ENCODE measurements at places on chromosomes 3 and 15. TPM values are rescaled to one million over a fixed set of nuclear protein-coding genes. Genes with fewer than 3 reads are reported as not detected.
A peak's percentile ranks its signal among the peaks of the same experiment; 100 is the strongest.

- H3K4me3 ChIP-seq: no peak overlapping the region
- peaks cover 11% of the 10 kb centered on the region for H3K4me1 ChIP-seq
- no peaks in the 10 kb centered on the region for H3K36me3 ChIP-seq
- no peaks in the 10 kb centered on the region for H3K27me3 ChIP-seq
- H3K27ac ChIP-seq: no peak overlapping the region
- DNase-seq: no peak
These were observed 387.6 kb upstream of the RGMA start for GRCh38 chr15:93476491-93477177.

GRCh38 chr3:63954182-63954581 is 42.0 kb upstream of the SCAANT1 start:
- H3K27me3 ChIP-seq: no peaks in the 10 kb centered on the region
- no peaks in the 10 kb centered on the region for H3K36me3 ChIP-seq
- H3K4me3 ChIP-seq: no peak overlapping the region
- peaks cover 4% of the 10 kb centered on the region for H3K4me1 ChIP-seq
- DNase-seq: no peak
- H3K27ac ChIP-seq: no peak overlapping the region

DNA sequence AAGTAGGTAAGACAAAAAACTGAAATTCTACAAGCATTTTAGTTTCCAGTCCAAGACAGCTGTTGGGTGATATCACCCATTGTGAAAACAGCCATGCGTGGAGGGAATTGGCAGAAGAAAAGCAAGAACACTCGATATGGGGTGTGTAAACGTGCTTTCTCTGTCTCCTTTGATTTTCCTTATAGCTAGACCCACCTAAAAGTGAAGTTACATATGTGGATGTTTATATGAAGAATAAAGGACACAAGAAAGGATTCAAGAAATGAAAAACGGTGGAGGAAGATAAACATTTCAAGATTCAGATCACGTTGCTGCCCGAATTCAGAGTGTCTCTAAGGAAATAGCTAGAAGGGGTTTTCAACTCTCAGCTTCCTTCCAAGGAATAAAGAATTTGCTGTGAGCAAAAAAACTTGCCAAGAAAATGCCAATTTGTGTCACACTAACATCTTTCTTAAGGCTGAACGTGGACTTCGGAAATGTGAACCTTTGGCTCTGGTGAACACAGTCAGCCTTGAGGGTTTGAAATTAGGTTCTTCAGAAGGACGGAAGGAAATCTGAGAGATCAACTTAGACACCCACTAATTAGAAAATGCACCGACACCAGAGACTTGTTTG is 269.0 kb upstream of the ADAMTS9 start:
- H3K27me3 ChIP-seq: no peaks in the 10 kb centered on the region
- H3K4me1 ChIP-seq: peaks cover 14% of the 10 kb centered on the region
- H3K4me3 ChIP-seq: no peak overlapping the region
- no peak for DNase-seq

DNA sequence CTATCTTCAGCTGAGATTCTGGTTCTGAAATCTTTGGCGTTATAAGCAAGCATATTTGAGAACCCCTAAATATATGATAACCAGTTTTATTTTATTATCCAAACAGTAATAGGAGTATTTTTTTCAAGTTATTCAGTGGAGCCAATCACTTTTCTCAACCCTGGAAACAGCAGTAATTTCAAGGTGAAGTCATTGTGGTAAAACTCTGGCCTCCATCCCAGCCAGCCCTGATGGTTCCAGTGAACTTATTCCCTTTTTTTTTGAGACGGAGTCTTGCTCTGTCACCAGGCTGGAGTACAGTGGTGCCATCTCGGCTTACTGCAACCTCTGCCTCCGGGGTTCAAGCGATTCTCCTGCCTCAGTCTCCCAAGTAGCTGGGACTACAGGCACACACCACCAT is 545.4 kb upstream of the IL12A start:
- H3K4me3 ChIP-seq: no peak overlapping the region
- no peaks in the 10 kb centered on the region for H3K27me3 ChIP-seq
- no peak overlapping the region for H3K27ac ChIP-seq
- no peak for DNase-seq

DNA sequence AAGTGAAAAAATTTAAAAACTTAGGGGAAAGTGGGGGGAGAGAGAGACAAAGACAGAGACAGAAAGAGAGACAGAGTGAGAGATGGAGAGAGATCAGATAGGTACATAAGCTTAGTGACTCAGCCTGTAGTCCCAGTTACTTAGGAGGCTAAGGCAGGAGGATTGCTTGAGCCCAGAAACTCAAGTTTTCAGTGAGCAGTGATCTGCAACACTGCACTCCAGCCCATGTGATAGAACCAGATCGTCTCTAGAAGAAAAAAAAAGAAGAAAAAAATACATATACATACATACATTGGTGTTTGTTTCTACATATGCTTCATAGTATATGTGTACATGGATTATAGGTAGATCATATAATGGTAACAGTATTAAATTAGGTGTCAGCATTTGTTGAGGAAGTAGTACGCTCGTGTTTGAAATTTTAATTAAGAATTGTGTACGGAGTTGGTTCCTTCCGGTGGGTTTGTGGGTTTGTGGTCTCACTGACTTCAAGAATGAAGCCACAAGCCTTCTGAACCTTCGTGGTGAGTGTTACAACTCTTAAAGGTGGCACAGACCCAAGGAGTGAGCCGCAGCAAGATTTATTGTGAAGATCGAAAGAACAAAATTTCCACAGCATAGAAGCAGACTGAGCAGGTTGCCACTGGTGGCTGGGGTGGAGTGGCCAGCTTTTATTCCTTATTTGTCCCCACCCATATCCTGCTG is 38.3 kb upstream of the SNRPN start:
- no peaks in the 10 kb centered on the region for H3K27me3 ChIP-seq
- no peak overlapping the region for H3K4me3 ChIP-seq
- DNase-seq: no peak
- H3K27ac ChIP-seq: no peak overlapping the region
- no peaks in the 10 kb centered on the region for H3K4me1 ChIP-seq

GRCh38 chr3:187931770-187932278 is 186.6 kb upstream of the BCL6 start:
- no peak for DNase-seq
- no peaks in the 10 kb centered on the region for H3K4me1 ChIP-seq
- no peaks in the 10 kb centered on the region for H3K36me3 ChIP-seq
- no peaks in the 10 kb centered on the region for H3K27me3 ChIP-seq
- H3K4me3 ChIP-seq: no peak overlapping the region
- H3K27ac ChIP-seq: no peak overlapping the region

DNA sequence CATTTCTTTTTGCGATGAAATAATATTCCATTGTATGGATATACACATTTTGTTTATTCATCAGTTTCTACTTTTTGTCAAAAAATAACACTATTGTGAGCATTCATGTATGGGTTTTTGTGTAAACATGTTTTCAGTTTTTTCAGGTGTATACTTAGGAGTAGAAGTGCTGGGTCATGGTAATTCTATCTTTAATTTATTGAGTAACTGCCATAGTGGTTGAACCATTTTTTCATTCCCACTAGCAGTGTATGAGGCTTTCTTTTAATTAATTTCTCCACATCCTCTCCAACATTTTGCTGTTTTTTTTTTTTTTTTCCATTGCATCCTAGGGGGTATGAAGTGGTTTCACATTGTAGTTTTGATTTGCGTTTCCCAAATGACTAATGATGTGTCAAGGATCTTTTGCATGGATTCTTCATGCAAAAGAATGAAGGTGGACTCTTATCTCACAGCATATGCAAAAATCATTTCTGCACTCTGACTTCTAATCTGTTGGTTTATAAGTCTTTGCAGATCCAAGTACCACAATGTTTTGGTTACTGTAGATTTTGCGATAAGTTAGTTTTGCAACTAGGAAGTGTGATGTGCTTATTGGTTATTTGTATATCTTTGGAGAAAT is 12.6 kb downstream of the ATP2C1 start:
- no peak overlapping the region for H3K4me3 ChIP-seq
- no peak for DNase-seq
- H3K27me3 ChIP-seq: no peaks in the 10 kb centered on the region

DNA sequence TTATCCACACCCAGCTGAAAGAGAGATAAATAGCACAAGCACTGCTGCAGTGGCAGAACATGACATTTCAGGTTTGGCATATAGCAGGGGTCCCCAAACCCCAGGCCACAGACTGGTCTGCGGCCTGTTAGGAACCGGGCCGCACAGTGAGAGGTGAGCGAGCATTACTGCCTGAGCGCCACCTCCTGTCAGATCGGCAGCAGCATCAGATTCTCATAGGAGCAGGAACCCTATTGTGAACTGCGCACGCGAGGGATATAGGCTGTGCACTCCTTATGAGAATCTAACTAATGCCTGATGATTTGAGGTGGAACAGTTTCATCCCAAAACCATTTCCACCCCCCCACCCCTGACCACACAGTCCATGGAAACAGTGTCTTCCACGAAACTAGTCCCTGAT is 54.6 kb downstream of the CCR4 start:
- peaks cover 80% of the 10 kb centered on the region for H3K36me3 ChIP-seq
- no peak for DNase-seq
- H3K4me3 ChIP-seq: no peak overlapping the region
- H3K27ac ChIP-seq: no peak overlapping the region
- no peaks in the 10 kb centered on the region for H3K4me1 ChIP-seq

DNA sequence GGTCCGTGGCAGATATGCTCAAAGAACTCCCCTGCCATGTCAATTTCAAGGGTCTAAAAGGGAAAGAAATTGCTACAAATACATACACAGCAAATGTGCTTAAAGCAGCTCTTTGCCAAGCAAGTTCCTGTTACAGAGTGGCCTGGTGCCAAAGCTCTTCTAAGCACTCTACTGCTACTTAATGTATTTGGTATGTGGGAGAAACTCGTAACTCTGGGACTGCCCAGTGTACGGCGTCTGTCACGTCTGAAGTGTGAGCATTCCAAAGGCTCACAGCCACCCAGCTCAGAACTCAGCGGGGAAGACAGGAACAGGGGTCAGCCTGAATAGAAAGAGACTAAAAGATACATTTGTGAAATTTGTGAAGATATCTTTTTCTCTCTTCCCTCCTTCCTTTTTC is 54.6 kb downstream of the RBMS3 start:
- no peaks in the 10 kb centered on the region for H3K27me3 ChIP-seq
- peak overlapping the region; percentile 74 for H3K27ac ChIP-seq
- H3K4me3 ChIP-seq: peak overlapping the region; percentile 4

DNA sequence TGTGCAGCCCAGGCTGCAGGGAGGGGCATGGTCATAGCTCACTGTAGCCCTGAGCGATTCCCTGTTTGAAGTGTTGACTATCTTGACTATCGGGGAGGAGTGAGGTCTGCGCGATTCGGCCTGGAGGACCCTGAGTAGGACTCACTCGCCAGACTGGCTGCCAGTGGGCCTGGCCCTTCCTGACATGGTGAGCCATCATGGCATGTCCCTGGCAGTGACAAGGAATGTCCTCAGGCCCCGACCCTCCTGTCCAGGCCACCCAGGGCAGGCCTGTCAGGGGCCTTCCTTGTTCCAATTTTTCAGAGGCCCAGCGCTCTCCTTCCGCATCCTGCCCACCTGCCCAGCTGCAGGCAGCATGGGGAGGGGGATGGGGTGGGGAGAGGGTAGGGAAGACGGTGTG is 5.2 kb upstream of the OCA2 start:
- no peak overlapping the region for H3K27ac ChIP-seq
- H3K4me1 ChIP-seq: peaks cover 23% of the 10 kb centered on the region
- H3K4me3 ChIP-seq: no peak overlapping the region
- peaks cover 23% of the 10 kb centered on the region for H3K27me3 ChIP-seq
- DNase-seq: no peak
- no peaks in the 10 kb centered on the region for H3K36me3 ChIP-seq

DNA sequence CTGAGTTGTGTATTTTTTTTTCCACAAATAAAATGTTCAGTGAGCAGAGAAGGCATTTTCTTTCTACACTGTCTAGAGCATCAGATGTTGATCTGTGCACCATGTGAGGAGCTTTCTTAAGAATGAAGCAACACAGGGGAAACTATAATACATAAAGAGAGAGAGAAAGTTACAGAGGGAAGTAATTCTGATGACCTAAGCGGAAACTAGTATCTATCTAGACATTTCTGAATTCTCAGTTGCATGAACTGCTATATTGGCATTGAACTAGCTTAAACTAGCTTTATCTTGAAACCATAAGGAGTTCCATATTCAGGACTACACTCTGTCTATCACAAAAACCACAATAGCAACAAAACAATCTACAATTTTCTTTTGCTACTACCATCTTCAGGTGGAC is 822.4 kb downstream of the VGLL3 start:
- H3K4me3 ChIP-seq: no peak overlapping the region
- no peaks in the 10 kb centered on the region for H3K27me3 ChIP-seq
- no peak overlapping the region for H3K27ac ChIP-seq
- H3K36me3 ChIP-seq: no peaks in the 10 kb centered on the region
- H3K4me1 ChIP-seq: no peaks in the 10 kb centered on the region
- DNase-seq: no peak

DNA sequence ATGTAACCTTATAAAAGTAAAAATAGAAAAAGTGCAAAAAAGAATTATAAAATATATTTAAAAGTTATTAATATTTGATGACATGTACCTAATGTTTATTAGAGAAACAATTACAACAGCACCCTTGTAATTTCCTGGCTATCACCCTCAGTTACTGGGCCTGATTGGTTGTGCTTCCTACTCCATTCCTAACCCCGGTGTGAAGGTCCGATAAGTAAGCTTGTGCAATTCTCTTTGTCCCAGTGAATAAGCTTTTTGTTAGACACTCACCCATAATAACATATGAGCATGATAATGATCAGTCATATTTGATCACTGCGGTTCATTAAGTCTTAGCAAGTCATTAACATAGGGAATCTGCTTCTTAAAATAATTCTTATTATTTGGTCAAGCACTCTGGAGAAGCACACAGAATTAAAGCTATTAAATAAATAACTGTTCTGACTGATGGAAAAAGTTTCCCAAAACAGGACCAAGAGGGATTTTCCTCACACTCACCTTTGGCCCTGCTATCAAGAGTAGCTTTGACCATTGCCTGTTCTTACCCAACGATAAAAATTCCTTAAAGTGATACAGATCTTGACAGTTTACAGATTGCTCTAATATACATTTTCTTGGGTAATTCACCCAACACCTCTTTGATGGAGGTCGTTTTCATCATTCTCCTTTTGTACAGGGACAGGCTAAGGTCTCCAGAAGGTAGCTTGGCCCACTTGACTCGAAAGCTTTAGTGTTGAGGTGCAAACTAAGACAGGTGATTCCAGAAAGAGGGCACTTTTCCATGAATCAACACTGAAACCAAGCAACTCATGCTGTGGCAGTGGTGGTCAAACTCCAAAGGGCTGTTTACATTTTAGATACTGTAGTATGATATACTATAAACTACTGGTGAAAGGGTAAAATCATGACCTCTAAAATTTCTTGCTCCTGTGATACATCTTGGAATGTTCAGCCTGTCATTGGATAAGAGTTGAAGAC is 543.0 kb upstream of the KCNMB2 start:
- no peaks in the 10 kb centered on the region for H3K27me3 ChIP-seq
- H3K36me3 ChIP-seq: no peaks in the 10 kb centered on the region
- DNase-seq: no peak

SCAANT1 gene
- not detected for total RNA-seq

GPX1 gene
- total RNA-seq: 350 TPM

PCOLCE2 gene
- total RNA-seq: 19.6 TPM

POC1A gene
- 1.8 TPM for total RNA-seq

CD200R1 gene
- not detected for total RNA-seq

CRTC3 gene
- total RNA-seq: 44.8 TPM

All from stomach (tissue), 19 donors.